ENCODE measurements at places on chromosomes 3 and 15. TPM values are rescaled to one million over a fixed set of nuclear protein-coding genes. Genes with fewer than 3 reads are reported as not detected.

Gene DOCK3
- total RNA-seq: not detected

Gene CDC25A
- 33.6 TPM for total RNA-seq

Gene CACNA2D3
- total RNA-seq: not detected

Gene CLDN18
- not detected for total RNA-seq

Gene EXD1
- total RNA-seq: not detected

Measured in HT-29 (cell line).